ENCODE measurements at places on chromosomes 13 and 19.

DNA sequence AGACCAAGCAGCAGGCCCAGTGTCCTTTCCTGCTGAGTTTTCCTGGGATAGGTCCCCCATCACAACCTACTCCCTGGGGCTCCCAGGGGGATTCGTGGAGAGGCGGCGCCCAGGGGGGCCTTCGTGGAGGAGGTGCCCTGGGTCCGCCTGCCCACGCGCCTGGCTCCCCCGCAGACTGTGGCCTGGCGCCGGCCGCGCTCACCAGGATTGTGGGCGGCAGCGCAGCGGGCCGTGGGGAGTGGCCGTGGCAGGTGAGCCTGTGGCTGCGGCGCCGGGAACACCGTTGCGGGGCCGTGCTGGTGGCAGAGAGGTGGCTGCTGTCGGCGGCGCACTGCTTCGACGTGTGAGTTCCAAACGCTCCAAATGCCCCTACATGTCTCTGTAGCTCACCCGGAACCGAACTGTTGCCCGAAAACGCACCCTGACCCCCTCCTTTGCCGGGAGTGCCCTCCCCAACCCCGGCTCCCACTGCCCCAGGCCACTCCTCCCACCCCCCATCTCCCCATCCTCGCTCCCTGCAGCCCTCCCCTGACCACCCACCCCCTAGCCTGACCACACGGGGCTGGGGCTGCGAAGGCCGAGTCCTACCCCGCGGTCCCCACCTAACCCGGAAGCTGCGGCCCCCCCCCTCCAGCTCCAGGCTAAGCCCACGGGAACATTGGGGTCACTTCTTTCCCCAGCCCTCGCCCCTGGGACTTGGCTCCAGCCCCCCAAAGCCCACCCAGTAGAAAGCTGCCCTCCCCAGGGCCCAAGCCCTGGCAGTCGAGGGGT is 3.3 kb downstream of the TIMM13 start:
- no peak for DNase-seq

GRCh38 chr19:39705578-39706188 is 1.4 kb downstream of the LGALS14 start:
- DNase-seq, result no peak

- DNase-seq, result no peak
Observed at GRCh38 chr13:108734676-108735075, 105.3 kb downstream of the MYO16 start.

- no peak for DNase-seq
Observed at GRCh38 chr13:24668511-24668910, 11.7 kb upstream of the ATP12A start.

GRCh38 chr19:33240181-33240771 is 14.6 kb upstream of the SLC7A10 start:
- DNase-seq, result no peak

DNA sequence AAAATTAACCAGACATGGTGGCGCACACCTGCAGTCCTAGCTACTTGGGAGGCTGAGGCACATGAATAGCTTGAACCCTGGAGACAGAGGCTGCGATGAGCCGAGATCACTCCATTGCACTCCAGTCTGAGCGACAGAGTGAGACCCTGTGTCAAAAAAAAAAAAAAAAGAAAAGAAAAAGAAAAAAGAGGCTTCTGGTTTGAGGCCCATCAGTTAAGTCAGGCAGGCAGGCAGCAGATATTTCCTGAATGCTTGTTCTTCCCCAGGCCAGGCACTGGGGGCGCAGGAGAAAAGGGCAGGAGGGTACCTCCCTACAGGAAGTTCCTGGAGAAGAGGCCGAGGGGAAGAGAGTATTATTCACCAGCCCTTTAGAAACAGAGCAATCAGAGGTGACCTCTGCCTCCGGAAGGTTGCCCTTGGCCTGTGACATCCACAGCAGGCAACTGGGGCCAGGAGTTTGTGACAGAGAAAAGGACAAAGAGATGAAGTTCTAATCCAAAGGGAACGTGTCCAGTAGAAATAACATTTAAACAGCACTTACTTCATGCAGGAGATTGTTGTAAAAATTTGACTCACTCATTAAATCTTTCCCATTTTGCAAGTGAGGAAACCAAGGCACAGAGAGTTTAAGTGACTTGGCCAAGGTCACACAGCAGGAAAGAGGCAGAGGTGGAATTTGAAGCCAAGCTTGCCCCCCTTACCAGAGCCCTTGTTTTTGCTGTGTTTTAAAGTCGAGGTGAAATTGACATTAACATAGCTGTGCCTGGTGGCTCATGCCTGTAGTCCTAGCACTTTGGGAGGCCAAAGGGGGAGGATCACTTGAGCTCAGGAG is 4.3 kb upstream of the RLN3 start:
- DNase-seq, result peak; percentile 72

DNA sequence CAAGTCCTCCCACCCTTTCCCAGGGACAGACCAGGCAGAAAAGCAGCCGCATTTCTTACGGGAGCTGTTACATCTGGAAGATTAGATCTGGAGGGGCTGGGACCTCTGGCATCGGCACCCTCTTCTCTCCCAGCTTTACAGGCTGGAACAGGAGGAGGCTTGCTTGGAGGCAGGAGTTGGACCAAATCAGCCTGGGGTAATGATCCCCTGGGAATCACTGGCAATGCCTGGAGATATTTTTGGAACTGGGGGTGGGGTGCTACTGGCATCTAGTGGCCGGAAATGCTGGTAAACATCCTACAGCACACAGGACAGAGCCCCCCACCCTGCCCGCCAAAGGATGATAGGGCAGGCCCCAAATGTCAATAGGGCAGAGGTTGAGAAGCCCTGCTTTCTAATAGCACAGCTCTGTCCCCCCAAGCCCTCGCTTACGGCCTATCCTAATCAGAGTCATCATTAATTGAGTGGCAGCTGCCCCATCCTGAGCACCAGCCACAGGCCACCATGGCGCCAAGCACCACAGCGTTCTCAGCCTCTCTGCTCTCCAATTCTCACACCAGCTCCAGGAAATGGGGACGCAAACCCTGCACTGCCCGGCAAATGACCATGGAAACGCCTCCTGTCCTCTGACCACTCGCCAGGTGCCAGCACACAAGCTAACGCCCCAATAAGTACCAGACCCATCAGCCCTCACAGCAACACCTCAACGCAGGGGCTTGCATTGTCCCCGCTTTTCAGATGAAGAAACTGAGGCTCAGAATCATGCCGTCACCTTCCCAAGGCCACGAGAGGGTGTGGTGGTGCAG is 20.6 kb downstream of the LRRC4B start:
- no peak for DNase-seq

- no peak for DNase-seq
Observed at GRCh38 chr13:91776611-91777193, 378.3 kb downstream of the GPC5 start.

DNA sequence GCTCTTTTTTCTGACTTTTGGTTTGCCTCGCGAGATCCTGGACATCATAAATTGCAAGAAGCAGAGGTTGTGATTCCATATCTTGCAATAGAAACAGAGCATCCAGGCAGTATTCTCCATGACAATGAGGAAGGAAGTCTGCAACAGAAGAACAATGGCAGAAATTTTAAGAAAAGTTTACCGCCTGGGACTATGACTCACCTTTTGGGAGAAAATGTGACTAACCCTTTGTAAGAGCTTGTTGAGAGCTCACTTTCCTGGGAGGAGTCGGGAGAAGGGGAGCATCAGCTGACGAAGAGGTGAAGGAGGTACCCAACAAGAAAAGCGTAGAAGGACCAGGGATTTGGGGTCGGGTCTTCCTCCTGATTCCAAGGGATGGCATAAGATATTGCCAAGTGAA is 34.3 kb upstream of the TNFSF11 start:
- DNase-seq, result no peak

- no peak for DNase-seq
Observed at GRCh38 chr19:16337809-16338469, 13.3 kb downstream of the KLF2 start.

DNA sequence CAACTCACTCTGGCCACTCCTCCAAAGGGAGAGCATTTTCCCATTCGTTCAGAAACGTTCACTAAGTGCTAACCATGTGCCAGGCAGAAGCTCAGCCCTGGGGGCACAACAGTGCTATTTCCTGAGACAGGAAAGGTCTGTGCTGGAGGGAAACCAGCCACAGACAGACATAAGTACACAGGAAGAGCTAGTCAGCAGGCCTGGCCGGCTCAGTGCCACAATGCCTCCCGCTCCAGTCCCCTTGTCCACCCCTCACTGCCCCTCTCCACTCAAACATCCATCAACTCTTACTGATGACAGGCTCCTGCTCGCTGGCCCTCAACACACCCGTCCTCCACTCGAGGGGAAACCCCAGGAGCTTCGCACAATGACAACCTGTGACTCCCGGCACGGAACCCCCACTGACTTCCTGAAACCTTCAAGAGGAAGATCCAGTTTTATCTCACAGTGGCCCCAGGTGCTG is 11.3 kb upstream of the PLA2G4C start:
- DNase-seq, result no peak

GRCh38 chr19:15166700-15167099 is 34.1 kb downstream of the NOTCH3 start:
- DNase-seq, result peak; percentile 50

DNA sequence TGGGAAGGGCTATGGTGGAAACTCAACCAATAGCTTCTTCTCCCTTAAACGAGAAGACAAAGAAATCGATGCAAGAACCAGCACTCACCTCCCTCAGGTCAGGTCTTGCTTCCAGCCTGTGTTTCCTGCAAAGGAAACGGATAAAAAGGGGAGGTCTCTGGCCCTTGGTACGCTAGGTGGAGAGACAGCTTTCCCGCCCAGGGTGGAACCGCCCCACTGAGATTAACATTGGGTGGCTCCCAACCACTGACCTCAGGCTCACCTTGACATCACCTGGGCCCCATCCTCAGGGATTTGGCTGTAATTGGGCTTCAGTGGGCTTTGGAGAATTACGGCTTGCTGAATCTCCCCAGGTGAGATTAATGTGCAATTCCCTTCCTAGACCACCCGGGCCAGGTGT is at the start of gene NLRP7:
Gene NLRP7 (minus strand): TSS at position 150 of the 400 bp plus-strand sequence.
- no peak for DNase-seq

DNA sequence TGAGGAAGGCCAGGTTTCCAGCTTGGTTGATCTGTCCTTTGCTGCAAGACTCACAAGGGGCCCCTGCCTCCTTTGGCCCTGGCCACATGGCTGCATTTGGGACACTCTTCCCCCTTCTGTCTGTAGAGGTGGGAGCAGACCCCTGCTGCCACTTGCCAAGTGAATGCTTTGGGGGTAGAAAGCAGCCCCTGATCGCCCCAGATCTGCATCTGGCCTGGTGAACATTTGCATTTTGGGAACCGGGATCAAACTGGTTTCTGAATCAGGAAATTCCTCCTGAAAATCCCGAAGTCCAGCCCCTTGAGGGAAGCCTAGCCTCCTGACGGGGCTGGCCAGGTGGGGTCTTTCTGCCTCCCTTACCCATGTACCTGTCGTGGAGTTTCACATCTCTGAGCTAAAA is 14.9 kb downstream of the DPF1 start:
- no peak for DNase-seq

DNA sequence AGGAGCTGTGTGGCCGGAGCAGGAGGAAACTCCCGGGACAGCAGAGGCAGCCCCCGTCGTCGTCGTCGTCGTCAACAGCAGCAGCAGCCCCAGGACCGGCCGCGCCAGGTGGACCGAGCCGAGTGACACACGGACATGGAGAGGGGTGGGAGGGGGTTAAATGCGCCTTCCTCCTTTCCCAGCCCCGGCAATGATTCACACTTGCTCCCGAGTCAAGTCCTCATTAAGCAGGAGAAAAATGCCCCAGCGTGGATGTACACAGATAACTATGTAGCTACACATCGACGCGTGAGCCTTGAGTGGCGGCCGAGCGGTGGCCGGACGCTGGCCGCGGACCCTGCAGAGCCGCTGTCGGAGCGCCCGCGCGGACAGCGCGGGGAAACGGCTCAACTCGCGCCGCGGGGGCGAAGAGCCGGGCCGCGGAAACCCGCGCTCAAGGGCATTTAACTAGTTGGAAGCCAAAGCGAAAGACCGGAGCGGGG is 645 bp downstream of the UBL3 start:
- peak; percentile 60 for DNase-seq

DNA sequence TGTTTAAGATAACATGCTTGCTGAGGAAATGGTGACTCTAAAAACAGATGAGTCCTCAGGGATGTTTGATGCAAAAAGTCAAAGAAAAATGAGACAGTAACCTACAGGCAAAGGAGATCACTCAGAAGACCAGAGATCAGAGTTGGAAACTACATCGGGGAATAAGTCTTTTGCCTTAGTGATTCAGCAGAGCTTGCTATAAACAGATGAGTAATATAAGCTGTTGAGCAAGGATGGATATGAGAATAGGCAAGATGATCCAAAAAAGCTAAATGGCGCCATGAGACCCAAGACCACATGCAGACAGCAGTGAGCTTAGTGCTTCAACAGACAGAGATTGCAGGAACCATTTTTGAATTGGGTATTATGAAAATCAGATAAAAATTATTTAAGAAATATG is 168.6 kb downstream of the POSTN start:
- DNase-seq, result peak; percentile 11

DNA sequence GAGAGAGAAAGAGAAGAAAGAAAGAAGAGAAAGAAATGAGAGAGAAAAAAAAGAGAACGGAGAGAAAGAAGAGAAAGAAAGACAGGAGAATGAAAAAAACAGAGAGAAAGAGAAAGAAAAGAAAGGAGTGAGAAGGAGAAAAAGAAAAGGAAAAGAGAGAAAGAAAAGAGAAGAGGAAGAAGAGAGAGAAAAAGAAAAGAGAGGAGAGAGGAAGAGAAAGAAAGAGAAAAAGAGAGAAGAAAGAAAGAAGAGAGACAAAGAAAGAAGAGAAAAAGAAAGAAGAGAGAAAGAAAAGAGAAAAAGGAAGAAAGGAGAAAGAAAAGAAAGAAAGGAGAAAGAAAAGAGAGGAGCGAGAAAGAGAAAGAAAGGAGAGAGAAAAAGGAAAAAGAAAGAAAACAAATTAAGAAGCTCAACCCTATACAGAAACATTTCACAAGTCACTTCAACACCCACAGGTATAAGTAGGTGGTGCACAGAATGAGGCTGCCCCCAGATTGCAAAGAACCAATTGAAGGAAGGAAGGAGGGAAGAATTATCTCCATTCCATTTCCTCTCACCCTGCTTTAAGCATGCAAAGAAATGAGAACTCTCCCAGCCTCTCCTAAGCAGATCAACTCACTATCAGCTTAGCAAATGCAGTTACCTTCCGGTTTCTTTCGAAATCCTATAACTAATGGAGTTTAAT is 98.8 kb upstream of the CACNA1A start:
- DNase-seq, result no peak

DNA sequence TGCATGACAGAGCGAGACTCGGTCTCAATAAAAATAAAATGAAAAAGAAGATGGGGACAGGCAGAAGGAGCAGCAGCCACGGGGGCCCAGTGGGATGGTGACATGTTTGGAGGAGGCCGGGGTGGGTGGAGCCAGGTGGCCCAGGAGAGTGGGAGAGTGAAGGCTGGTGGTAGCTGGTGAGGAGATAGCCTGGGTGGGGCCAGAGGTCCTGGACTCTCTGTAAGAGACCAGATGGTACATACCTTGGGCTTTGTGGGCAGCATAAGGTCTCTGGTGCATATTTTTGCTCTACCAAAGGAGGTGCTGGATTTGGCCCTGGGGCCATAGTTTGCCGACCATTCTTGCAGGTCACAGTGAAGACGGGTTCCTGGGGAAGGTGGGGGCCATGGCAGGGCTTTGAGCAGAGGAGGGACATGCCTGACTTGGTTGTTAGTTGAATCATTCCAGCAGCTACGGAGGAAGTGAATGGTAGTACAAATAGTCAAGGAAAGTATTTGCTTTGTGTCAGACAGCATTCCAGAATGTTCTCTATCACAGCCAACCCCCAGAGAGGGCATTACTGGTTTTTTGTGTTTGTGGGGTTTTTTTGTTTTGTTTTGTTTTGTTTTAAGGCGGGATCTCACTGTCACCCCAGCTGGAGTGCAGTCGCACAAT is 69.1 kb downstream of the ARHGEF18 start:
- DNase-seq, result peak; percentile 53

GRCh38 chr13:80211566-80211965 is 129.4 kb downstream of the SPRY2 start:
- DNase-seq, result no peak

- no peak for DNase-seq
Observed at GRCh38 chr19:50983625-50984292, at the start of gene KLK7. TSS of gene KLK7 (minus strand) at chr19:50983917. CDS start at chr19:50982399, 1,518 bp downstream.

- DNase-seq, result peak; percentile 64
Observed at GRCh38 chr13:51643882-51644281, 59.6 kb downstream of the WDFY2 start.
